ENCODE measurements at places on chromosomes 1 and 21. TPM values are rescaled to one million over a fixed set of nuclear protein-coding genes. Genes with fewer than 3 reads are reported as not detected.

UTS2 gene
- total RNA-seq = 2.0 TPM

OR10J1 gene
- not detected for total RNA-seq

TNNI3K gene
- total RNA-seq = 0.67 TPM

SHISA4 gene
- 0.23 TPM for total RNA-seq

SPRR2E gene
- total RNA-seq = not detected

LZIC gene
- total RNA-seq = 28.6 TPM

C1QA gene
- 0.88 TPM for total RNA-seq

FRRS1 gene
- total RNA-seq = 4.7 TPM

- DNase-seq = no peak
These were observed 60.8 kb downstream of the TSEN15 start for GRCh38 chr1:184112176-184112948.

- DNase-seq = no peak
These were observed 186.9 kb upstream of the ADGRL4 start for GRCh38 chr1:79193211-79194079.

DNA sequence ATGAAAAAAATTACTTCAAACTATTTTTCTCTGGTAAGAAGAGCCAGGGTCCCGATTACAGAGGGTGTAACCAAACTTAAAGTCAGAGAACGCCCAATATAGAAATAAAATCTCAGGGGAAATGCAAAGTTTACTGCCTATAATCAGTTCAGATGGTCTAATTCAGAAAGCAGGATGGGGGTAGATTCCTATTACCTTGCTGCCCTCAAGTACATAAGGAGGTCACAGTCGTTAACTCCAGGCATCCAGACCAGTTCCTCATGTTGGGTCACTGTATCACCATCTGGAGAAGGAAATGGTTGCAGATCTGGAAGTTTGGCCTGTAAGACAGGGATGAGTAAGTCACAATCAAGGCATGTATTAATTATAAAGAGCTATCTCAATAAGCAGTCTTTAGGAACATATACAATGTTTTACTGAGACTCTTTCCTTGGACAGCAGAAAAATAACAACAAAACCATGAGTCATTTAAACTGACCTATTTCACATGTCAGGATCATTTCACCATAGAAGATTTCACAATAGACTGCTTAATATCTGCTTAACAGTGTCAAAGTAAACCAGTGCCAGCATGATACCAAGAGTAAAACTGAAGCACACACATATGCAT lies 179.4 kb downstream of the SLC45A1 start:
- no peak for DNase-seq

GRCh38 chr1:213269829-213270228 lies 218.8 kb downstream of the RPS6KC1 start:
- no peak for DNase-seq

GRCh38 chr1:204565617-204566582 lies 49.7 kb downstream of the MDM4 start:
- DNase-seq = no peak

GRCh38 chr1:153058154-153058553 lies 842 bp upstream of the SPRR2A start:
- DNase-seq = no peak

DNA sequence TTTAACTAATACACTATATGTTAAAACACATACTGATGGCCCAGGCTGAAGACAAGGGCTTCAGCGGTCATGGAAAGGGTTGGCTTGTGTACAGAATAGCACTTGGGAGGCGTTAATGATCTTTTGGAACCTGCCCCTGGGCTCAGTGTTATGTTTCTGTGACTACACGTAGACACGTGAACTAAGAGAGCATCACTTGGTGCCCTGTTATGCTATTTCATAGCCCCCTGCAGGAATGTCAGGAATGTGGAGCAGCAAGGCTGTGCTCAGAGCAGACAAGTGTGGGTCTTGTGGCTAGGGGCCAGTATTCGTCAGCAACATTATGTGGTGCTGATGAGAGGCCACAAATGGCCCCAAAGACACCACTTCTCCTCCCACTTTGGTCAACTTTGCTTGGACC lies 132.4 kb downstream of the MAP3K21 start:
- no peak for DNase-seq

- no peak for DNase-seq
These were observed 96.8 kb upstream of the C21orf91 start for GRCh38 chr21:17915976-17916375.

DNA sequence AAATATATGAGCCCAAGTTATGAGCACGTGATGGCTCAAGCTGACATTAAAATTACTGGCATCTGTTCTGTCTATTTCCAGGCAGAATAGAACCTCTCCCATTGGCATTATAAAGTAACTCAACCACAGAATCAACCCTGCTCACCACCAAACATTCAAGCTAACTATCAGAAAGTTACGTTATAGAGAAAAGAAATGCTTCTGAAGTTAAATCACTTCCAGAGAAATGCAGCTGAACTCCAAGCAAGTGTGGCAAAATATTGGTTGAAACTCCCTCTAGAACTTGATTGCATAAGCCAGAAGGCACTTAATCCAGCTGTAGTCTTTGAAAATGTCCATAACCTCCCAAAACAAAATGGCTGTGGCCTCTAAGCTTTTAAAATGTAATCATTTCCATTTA lies 36.2 kb upstream of the UBE2U start:
- DNase-seq = no peak

DNA sequence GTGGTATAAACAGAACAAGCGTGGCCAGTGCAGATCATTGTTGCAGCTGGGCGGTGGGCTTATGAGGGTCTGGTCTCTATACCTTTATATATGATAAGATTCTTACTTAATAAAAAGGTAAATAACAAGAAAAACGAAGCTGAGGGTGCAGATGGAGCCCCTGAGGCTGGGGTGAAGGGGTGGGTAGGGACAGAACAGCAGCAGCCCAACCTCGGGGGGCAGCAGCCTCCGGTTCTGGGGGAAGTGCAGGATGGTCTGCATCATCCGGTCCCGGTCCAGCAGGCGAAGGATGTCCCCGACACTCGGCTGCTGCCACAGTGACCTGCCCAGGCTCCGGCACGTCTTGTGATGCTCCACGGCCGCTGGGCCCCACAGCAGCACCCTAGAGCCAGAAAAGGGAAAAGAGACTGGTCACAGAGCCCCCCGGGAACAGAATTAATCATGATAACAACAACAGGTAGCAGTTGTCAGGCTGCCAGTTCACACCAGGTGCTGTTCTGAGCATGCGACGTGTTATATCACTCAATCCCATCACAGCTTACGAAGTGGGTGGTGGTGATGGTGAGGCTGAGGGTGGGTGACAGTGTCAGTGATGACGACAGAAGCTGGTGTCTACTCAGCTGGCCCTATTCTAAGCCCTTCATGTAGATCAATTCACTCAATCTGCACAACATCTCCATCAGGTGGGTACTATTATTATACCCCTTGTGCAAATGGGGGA lies 35.5 kb downstream of the MRAP start:
- no peak for DNase-seq

DNA sequence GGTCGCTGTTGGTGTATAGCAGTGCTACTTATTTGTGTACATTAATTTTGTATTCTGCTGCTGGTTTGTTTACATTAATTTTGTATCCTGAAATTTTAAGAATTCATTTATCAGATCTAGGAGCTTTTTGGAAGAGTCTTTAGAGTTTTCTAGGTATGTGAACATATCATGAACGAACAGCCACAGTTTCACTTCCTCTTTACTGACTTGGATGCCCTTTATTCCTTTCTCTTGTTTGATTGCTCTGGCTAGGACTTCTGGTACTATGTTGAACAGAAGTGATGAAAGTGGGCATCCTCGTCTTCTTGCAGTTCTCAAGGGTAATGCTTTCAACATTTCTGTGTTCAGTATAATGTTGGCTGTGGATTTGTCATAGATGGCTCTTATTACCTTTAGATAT lies 1757.9 kb downstream of the BRINP3 start:
- no peak for DNase-seq

GRCh38 chr1:43659212-43660166 lies 9.5 kb downstream of the KDM4A start:
- DNase-seq = no peak

- DNase-seq = no peak
These were observed 1.1 kb upstream of the TTC39A start for GRCh38 chr1:51331206-51332100.

DNA sequence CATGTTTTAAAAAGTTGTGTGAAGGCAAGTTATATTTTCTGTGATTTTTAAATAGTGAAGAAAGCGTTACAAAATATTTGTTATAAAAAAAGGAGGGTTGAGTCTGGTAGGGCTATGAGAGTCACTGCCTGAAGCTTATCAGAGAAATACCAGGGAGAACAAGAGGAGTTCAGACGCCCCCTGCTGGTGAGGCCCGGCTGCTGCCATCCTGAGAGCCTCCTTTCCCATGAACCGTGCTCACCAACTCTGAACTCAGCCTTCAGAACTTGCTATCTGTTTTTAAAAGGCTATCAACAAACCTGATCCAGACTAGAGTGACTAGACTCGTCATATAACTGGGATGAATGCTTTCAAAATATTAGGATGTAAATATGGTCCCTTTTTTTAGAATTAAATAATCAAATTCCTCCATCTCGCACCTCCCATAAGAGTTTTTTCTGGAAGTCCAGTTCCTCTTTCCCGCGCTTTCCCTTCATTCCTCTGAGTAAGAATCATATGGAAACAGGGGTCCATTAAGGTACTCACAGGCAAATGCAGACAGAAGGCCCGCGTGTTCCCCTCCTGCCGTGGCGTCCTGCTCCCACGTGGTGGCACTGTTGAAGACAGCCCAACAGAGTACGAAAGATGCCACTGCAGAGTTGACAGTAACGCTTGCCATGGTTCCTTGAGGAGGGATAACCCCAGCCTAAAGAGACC lies 26.2 kb upstream of the SPATA6 start:
- DNase-seq = peak; percentile 72

DNA sequence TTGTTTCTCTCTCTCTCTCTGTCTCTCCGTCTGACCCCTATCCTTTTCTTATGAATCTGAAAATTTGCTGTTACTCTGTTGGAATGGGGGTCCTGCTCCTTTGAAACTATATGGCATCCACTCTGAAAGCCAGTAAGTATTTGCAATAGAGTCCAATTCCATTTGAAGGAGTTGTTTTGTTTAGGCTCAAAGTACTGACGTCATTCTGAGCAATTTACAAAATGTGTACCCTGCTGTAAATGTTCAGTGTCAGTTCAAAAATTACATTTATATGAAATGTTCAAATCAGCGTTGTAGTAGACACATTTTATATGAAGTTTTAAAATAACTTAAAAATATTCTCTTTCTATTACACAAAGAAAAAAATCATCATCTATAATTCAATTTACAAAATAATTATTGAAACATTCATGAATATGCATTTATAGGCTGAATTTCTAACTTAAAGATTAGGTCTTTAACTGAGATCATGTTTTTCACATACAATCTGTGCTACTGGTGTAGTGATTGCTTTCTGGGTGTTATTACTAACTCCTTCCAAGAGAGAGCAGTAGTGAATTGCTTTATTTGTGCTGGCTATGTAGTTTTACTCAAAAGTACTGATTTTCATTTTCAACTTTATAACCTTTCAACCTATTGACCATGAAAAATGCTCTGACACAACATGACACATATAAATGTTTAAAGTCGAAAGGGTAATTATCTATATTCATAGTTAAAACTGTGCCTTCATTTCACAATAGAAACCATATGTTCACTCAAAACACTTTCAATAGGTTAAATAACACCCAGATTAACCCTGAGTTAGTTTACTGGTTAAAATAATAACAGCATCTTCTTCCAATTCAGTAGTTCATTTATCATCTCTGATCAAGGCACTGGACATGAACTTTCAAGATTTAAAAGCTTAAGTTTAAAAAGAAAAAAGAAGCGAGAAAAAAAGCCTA lies 253.1 kb upstream of the ADGRL4 start:
- no peak for DNase-seq

GRCh38 chr21:43775795-43776430 lies at the start of gene CSTB:
TSS of gene CSTB (minus strand) at chr21:43776308. CDS start at chr21:43776269, 39 bp downstream.
- DNase-seq = peak; percentile 92

DNA sequence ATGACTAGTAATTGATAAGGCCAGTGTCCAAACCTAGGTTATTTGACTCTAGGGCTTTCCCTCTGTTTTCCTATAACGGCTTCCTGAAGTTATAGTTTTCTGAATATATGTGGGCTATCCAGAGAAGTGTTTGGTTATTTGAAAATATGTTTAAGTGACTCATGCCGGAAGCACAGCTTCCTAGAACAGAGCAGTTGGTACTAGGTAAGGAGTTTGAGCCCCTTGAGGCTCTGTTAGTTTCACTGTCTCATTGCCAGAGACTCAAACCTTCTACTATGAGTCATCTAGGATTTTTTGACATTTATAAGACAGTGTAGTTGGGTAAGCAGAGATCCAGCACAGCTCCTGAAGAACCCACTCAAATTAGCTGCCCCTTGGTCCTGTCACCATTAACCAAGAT lies 27.1 kb upstream of the LEPR start:
- no peak for DNase-seq

GRCh38 chr1:94865360-94865759 lies 45.2 kb downstream of the SLC44A3 start:
- DNase-seq = no peak

- no peak for DNase-seq
These were observed 89.2 kb downstream of the PLXNA2 start for GRCh38 chr1:208154679-208155642.

- no peak for DNase-seq
These were observed 15.2 kb downstream of the SPOCD1 start for GRCh38 chr1:31800674-31800967.

DNA sequence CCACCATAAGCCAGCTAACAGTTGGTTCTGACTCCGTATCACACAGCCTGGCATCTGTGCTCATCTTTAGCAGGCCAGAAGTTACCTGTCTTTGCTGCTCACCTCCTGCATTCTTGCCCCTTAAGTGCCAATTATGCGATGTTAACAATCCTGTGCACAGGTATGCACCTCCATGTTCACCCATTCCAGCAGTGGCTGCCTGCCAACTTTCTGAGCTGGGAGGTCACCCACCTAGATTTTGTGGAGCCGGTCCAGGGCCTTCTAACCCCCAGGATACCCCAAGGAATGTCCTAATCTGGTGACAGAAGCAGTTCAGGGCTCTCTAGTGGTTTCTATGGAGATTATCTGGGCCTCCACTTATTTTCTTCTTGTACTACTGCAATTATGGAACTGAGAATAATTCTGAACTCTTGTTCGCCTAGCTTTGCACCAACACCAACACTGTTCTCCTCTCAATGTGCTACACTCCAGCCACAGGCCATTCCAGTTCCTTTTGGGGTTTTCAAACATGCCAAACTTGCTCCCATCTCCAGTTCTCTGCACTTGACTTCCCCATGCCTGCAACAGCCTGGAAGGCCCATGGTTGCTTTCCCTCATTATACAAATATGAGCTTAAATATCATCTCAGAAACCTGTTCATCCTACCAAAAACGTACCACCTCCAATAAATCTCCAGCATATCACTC lies 9.0 kb downstream of the BCAR3 start:
- no peak for DNase-seq

GRCh38 chr1:46900401-46900800 lies 40.9 kb downstream of the CYP4A11 start:
- no peak for DNase-seq

DNA sequence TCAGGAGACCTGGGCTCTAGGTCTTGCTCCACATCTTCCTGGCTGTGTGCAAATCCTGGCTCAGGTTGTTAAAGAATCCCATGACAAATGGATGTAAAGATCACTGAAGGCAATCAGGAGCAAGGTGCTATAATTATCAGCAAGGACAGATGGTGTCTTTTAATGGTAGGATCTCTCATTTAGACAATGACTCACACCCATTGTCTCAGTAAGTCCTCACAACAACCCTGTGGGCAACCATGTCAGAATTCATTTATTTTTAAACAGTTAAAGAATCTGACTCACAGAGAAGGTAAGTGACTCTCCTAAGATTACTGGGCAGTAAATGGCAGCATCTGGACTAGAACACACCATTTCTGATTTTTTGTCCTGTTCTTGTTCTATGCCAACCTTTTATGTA lies 32.8 kb downstream of the RNASEL start:
- no peak for DNase-seq

- no peak for DNase-seq
These were observed 314.2 kb upstream of the POU3F1 start for GRCh38 chr1:38360807-38361206.

Data from activated naive CD8-positive, alpha-beta T cell treated with anti-CD3 and anti-CD28 coated beads, Interleukin-2, amount 10 ng/mL, durations not matched to agents 7 days and 5 days (primary cell).